Effector memory CD8-positive, alpha-beta T cell (primary cell): ENCODE measurements at places on chromosomes 4 and X.

- no peak overlapping the region for H3K4me3 ChIP-seq
- no peak overlapping the region for H3K27ac ChIP-seq
- no peaks in the 10 kb centered on the region for H3K27me3 ChIP-seq
- no peak for DNase-seq
- H3K4me1 ChIP-seq: no peaks in the 10 kb centered on the region
Observed at GRCh38 chr4:112379306-112379705, 82.1 kb downstream of the ALPK1 start.

DNA sequence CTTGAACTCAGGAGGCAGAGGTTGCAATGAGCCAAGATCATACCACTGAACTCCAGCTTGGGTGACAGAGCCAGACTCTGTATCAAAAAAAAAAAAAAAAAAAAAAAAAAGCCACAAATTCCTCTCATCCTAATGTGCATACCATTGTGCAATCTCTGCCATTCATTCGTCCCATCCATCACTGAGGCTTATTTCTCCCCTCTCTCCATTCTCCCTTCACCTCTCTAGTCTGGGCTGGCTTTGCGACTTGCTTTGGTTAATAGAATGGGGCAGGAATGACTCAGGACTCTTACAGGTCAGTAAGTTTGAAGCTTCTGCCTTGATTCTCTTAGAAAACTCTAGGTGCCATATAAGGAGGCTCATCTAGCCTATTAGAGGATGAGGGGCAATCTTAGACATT lies 60.3 kb upstream of the DDX3X start:
- H3K4me1 ChIP-seq: peaks cover 3% of the 10 kb centered on the region
- H3K27me3 ChIP-seq: no peaks in the 10 kb centered on the region
- H3K27ac ChIP-seq: no peak overlapping the region
- no peak overlapping the region for H3K4me3 ChIP-seq

- H3K4me1 ChIP-seq: no peaks in the 10 kb centered on the region
- H3K36me3 ChIP-seq: peaks cover 3% of the 10 kb centered on the region
- no peak overlapping the region for H3K27ac ChIP-seq
- no peaks in the 10 kb centered on the region for H3K27me3 ChIP-seq
Observed at GRCh38 chr4:124132161-124132560, 580.4 kb downstream of the ANKRD50 start.

GRCh38 chr4:145760176-145760575 lies 80.2 kb downstream of the C4orf51 start:
- no peak overlapping the region for H3K27ac ChIP-seq
- DNase-seq: no peak
- H3K4me3 ChIP-seq: no peak overlapping the region
- H3K27me3 ChIP-seq: no peaks in the 10 kb centered on the region

GRCh38 chrX:97556359-97556758 lies 672.7 kb downstream of the RPA4 start:
- H3K27me3 ChIP-seq: no peaks in the 10 kb centered on the region
- H3K27ac ChIP-seq: peak overlapping the region; percentile 81
- no peak overlapping the region for H3K4me3 ChIP-seq

GRCh38 chrX:37825215-37825842 lies 22.0 kb downstream of the DYNLT3 start:
- H3K27me3 ChIP-seq: no peaks in the 10 kb centered on the region
- H3K27ac ChIP-seq: no peak overlapping the region
- H3K4me3 ChIP-seq: peak overlapping the region; percentile 1
- DNase-seq: peak; percentile 41
- peaks cover 20% of the 10 kb centered on the region for H3K4me1 ChIP-seq
- H3K36me3 ChIP-seq: no peaks in the 10 kb centered on the region

DNA sequence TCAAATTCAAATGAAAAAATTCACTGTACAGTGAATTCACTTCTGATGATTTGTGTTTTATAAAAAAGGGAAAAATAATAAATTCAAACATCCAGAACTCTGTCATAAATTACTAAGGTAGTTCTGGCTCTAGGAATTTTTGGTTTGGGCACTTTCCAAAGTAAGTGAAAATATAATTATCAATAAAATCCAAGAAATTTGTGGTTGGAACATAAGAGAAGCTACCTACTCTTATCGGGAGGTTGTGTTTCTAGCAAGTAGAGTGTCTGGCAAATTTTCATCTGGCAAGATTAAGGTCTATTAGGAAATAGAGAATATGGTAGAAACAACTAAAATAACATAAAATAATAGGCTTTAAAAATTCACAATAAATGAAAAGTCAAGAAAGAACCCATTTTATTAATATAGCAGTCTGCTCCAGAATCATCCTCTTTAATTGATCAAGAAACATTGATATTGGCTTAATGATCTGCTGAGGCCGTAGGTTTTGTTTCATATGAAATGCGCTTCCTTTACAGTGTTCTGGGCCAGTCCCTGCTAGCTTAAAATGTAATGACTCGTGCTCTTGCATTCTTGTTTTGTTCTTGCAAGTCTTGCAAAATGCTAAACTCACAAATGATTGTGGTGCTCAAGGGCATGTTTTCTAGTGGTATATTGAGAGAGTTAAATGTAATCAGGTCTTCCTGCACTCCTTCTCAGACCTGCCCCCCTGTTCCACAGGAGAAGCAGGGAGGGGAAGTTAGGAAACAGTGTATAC lies 331.4 kb downstream of the RAPGEF2 start:
- no peaks in the 10 kb centered on the region for H3K4me1 ChIP-seq
- H3K27me3 ChIP-seq: peaks cover 6% of the 10 kb centered on the region
- H3K27ac ChIP-seq: no peak overlapping the region
- H3K4me3 ChIP-seq: no peak overlapping the region
- no peak for DNase-seq
